Mesendoderm (in vitro differentiated cells): ENCODE measurements at places on chromosomes 4 and X.

DNA sequence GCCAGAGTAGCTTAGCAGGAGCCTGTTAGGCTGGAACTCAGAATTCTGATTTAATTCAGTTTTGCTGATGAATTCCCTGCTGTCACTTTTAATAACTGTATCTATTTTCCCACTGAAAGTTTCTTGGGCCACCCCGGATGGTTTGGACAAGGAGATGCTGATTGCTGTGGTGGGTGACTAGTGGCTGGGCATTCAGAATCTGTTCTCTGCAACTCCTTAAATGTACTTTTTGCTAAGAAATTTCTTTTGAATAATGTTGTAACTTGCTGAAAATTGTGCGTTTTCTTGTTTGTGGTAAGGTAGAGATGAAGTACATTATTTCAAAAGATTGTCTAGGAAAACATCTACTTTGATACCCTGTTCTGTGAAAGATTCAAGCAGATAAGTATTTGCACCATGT, 2.4 kb downstream of the TLL1 start:
- DNase-seq: no peak

- DNase-seq: peak; percentile 2
Observed at GRCh38 chr4:84279678-84280077, 219.4 kb downstream of the NKX6-1 start.

DNA sequence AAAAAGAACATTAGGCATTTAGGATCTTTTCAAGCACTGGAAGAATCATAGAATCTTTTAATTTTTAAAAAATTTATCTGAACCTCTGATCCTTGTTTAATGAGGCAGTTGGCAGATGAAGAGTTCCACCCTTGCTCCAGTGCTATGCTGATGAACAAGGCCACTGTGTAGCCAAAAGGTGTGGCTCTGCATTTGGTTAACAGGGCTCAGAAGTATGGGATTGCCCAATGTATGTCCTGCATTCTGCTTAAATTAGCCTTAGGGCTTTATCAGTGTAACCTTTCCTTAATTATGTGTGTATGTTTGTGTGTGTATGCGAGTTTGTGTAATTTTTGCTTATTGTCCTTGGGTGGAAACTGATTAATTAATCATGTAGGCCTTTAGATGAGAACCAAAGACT, 43.3 kb upstream of the PPM1K start:
- DNase-seq: no peak

DNA sequence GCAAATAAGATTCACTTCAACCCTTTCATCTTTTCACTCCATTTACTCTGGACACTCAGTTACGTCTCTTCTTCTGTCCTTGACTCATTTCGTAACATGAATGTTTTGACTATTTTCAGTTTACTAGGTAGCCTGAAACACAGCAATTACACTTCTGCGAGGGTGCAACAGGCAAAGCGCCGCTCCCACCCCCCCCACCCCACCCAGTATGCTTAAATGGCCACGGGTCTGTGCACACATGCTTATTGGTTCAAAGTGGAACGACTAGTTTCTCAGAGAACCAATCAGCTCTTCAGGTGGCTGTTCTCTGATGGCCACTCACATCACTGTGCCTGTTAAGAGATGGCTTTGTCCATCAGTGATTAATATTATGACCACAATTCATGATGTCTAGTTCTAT, 3.5 kb downstream of the BEND4 start:
- DNase-seq: no peak

DNA sequence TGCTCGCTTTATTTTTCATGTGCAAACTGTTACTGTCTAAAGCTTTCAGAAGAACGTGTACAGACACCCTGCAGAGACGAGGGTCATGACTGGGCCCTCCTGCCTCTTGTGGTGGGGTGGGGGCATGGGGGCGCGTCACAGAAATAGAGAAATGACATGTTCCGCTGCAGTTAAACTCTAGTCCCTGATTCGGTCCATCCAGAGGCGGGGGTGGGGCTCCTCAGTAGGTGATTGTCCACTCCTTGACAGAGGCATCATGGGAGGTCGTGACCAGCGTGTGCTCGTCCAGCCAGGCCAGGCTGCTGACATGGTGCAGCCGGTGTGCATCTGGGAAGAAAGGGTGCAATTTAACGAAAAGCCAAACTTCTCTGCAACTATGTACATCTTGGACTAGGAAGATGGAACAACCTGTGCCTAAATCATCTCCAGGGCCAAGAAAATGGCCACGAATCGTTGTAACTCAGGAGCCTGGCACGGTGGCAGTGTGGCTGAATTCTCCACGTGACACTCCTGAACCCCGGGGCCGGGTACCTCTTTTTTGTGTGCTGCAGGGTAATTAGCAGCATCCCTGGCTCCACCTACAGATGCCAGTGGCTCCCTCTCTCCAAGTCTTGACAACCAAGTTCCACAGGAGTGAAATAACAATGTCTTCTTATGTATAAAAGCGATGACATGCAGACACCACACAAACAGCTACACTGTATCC, 41.3 kb downstream of the WDR1 start:
- no peak for DNase-seq

DNA sequence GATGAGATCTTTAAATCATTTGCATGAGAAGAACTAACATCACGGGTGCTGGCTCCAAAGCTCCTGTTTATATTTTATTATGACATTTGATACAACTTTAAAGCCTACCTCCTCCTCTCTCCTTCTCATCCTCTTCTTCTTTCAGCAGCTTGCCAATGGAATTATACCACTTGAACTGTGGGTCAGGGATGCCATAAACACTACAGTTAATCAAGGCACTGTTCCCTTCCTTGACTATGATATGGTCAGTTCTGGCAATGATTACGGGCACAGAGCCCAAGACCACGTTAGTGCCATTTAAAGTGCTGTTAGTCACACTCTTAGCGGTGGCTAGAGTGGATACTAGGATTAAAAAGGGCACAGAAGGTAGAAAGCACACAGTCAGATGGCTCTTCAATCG, 20.7 kb downstream of the MFAP3L start:
- no peak for DNase-seq

DNA sequence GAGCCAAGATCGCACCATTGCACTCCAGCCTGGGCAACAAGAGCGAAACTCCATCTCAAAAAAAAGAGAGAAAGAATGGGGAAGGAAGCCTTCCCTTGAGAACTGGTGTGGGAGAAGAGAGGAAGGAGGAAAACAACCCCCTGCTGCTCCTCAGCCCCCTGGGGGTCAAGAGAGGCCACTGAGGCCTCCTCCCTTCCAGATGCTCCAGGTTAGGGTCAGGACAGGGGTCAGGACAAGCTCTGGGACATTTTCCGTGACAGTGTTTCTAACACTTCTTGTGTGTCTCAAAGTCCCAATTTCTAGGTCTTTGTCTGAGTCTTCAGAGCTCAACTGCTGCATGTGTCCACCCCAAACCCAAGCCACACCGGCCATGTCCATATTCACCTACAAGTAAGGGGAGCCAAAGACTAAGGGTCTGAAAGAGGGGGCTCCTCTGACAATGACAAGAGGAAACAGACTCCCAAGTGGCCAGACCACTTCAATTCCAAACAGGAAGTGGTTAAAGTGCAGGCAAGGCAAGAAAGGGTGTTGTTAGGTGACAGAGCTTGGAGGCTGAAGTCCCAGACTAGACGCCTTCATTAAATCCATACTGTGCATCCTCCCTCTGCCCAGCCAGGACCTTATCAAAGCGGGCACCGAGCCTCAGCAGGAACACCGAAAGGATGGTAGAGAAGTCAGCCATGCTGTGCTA, 8.3 kb downstream of the L1CAM start:
- DNase-seq: no peak

GRCh38 chr4:117512414-117512813, 427.0 kb upstream of the TRAM1L1 start:
- DNase-seq: no peak

DNA sequence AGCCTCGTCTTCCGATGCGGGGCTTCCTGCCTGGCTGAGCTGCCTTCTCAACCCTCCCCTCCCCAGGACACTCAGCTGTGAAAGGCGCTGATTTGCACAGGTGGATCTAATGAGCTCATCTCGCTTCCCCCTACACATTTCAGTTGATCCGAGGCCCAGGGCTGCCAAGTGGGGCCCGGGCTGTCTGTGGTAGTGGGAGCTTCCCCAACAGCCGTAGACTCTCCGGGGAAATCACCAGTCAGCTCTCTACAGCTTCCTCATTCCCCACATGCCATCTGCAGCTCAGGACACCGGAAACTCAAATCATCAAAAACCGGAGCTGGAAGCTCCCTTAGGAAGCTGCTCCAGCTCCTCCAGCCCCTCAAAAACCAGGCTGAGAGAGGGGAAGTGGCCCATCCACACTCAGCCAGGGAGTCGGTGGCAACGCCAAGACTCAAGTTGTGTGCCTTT, 56.2 kb downstream of the SMIM20 start:
- peak; percentile 47 for DNase-seq

DNA sequence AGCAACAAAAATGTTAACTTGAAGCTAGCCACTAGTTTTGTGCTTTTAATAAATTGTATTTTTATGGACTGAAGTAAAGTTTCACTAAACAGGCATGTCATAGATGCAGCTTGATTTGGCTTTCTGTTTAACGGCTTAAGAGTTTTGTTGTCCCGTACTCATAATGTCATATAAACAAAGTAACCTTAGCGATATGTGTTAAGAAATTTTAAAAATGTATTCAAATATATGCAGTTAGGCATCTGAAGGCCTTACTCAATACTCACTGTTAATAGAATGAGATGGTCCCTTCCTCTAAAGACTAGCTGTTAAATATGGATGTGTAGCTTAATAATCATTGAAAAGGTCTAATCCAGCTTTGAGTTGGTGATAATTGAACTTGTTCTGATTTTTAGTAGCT, 1.0 kb upstream of the SCLT1 start:
- DNase-seq: no peak

- DNase-seq: no peak
Observed at GRCh38 chr4:31283679-31284078, 563.5 kb downstream of the PCDH7 start.

DNA sequence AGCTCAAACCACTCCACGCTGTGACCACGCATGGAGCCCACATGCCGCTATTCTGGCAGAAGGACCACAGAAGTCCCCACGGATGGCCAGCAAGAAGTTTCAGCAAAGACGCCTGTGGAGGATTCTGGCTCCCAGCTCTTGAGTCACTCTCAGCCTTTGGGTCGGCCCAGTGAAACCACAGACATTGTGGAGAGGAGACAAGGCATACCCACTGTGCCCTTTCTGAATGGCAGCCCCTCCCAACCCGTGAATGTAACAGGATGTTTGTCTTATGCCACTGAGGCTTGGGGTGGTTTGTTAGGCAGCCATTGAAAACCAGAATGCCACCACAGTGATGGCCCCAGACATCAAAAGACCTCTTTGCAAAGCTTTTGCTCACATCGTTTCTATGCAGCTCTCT, 42.7 kb downstream of the ABLIM2 start:
- no peak for DNase-seq

- DNase-seq: no peak
Observed at GRCh38 chr4:15027921-15028435, 25.7 kb downstream of the CPEB2 start.

DNA sequence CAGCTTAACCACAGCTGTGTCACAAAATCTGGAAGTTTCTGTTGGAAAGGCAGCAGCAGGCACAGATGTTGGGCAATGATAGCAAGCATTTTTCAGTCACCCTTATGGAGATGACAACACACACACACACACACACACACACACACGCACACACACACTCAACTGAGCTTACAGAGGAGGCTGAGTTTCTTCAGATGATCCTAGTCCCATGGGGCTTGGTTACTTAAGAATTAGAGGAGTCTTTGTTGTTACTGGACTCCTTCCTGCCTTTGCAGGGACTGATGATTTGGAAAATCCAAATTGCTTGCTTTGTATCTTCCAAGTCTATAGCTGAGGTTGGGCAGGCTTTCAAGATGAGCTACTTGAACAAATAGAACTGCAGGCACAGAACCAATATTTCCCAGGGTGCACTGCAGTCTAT, 740.1 kb upstream of the PITX2 start:
- peak; percentile 1 for DNase-seq

DNA sequence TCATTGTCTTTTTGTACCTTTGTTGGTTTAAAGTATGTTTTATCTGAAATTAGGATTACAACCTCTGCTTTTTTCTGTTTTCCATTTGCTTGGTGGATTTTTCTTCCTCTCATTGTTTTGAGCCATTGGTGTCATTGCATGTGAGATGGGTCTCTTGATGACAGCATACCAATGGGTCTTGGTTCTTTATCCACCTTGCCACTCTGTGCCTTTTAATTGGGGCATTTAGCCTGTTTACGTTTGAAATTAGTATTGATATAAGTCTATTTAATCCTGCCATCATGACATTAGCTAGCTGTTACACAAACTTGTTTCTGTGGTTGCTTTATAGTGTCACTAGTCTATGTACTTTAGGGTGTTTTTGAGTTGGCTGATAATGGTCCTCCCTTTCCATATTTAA, 145.7 kb downstream of the GUCY2F start:
- no peak for DNase-seq

- DNase-seq: no peak
Observed at GRCh38 chrX:21798677-21799219, 40.7 kb upstream of the MBTPS2 start.

- DNase-seq: peak; percentile 59
Observed at GRCh38 chr4:24659241-24659961, 75.0 kb upstream of the DHX15 start.

GRCh38 chr4:186037692-186038658, 31.0 kb upstream of the TLR3 start:
- peak; percentile 76 for DNase-seq

DNA sequence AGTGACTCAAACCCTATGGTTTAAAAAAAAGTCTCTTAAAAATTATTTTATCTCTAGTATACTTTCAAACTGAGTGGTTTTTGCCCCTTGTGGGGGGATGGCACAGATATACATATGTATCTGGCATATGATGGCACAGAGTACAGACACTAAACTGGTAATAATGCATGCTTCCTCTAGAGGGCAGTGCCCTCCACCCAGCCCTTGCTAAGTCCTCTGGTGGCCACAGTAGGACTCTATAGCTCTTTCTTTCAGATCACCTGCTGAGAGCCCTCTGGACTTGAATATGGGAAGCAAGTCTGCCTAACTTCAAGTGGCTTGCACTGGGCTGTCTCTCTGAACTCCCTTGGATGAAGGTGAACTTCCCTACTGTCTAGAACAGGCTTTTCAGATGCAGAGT, 66.3 kb downstream of the TSPAN7 start:
- DNase-seq: peak; percentile 86

DNA sequence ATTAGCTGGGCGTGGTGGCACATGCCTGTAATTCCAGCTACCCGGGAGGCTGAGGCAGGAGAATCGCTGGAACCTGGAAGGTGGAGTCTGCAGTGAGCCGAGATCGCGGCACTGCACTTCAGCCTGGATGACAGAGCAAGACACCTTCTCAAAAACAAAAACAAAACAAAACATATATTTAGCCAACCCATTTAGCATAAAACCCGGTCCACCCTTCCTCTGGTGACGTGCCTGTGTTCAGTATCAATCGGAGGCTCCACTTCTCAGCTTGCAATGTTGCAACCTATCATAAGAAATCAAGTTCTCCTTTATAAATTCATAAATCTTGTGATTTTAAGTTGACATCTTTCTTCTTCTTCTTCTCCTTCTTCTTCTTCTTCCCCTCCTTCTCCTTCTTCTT, 73.9 kb downstream of the SLC34A2 start:
- DNase-seq: no peak

DNA sequence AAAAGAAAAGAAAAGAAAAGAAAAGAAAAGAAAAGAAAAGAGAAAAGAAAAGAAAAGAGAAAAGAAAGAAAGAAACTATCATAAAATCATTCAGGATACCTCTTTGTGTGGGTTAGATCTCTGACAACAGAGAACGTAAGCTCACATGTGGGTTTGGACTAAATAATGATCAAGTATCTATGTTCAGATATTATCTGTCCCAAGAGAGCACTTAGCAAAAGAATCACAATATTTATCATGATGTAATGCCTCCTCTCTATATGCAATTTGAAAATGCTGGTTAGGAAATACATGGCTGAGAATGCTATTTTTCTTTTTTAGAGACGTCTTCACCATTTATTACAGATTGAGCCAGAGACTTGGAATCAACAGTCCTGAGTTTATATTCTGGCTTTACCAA, 191.3 kb downstream of the KCNIP4 start:
- DNase-seq: no peak
